ENCODE measurements at places on chromosomes 3 and 15.

DNA sequence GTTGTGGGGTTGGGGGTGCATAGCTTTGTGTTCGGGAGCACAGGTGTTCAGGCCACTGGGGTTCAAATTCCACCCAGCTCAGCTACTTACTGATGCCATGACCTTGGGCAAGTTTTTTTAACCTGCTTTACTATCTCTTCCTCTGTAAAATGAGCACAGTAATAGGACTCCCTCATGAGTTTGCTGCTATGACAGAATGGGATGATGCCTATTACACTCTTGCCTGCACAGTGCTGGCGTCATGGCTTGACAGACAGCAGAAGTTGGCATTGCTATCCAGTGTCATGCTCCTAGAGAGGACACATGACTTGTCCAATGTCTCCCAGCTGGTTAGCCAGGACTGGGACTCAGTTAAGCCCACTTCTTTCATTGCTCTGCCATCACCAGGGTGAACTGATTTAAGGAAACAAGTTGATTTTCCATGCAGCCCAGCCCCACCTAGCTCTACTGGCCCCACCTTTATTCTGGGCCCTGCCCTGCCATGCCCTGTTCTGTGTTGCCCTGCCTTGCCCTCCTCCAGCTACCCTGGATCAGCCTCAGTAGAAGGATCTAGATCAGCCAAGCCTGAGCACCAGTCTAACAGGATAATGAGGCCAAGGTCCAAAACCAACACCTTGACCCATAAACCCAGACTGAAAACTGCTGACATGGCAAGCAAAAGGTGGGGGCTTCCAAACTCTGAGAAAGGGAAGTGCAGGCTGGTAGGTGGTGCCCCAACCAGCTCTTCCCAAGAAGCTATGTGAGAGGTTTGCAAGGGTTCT is 155.8 kb upstream of the ATP11B start:
- no peak for DNase-seq

DNA sequence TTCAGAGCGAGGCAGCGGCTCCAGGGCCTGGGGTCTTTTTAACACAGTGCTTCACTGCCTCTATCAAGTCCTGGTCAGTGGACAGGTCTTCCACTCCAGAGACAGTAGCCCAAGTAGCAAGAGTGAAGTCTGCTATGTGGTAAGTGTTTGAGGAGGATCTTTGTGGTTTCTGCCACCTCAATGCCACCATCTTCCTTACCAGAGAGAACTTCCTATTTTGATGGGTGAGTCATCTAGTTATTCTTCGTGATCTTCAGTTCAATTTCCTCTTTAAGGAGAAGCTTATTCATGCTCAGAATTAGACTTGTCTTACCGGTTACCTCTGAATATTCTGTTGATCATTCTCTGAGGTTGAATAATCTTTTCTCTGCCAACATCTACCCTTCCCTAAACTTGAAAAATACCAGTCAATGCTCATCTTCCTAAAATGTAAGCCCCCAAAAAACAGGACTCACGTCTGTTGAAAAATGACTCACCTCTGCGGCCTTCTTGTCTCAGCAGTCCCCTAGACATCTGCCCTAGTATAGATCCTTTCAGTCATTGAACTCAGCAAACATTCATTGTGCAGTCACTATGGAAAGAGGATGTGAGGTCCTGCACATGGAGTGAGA is 32.2 kb upstream of the BCL6 start:
- no peak for DNase-seq

- DNase-seq = no peak
These were observed 179.0 kb downstream of the P3H2 start for GRCh38 chr3:189941679-189942078.

DNA sequence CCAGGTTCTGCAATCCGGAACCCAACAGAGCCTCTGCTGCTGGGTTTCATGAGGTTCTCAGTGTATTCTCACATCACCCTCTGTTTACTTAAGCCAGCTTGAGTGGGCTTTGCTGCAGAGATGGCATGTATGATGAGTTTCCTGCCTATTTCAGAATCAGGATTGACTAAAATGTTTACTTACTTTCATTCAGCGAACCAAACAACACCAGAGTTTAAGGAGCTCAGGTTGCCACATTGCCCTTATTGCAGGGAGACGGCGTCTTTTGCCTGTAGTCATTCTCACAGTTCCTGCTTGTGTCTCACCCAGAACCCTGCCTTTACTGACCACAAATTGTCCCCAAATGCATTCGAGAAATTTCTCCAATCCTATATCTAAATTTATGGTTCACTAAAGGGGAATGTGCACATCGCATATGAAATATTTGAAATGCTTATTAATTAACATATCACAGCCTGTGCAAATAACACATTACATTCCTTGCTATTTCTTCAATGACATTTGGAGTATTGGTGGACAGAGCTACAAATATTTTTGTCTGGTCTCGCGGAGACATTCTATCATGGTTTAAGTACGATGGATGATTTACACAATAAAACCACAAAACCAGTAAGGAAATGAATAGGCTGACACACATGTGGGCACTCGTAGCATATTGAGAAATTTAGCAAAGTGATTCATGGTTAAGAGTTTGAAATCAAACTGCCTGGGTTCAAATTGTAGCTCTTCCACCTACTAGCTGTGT is 377.2 kb upstream of the CFAP20DC start:
- DNase-seq = no peak

DNA sequence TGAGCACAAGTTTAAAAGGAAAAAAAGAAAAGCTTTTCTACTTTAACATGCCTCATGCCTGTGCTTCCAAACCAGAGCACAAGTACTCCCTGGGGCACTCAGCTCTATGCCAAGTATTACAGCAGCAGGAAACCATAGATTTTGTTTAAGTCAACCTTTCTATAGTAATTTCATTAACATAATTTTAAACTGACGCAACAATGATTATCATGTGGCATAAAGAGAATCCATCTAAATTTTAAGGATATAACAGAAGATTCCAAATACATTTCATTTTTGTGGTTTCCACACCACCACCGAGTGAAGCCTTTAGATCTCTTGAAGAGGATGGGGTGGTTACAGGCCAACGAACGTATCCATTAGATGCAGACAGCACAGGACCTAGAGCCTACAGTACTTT is 112.1 kb downstream of the TNIK start:
- DNase-seq = no peak

GRCh38 chr3:51679777-51680176 is 8.7 kb downstream of the TEX264 start:
- DNase-seq = no peak

- DNase-seq = no peak
These were observed 29.5 kb upstream of the ZNF774 start for GRCh38 chr15:90322538-90322937.

- no peak for DNase-seq
These were observed 533.4 kb downstream of the NTRK3 start for GRCh38 chr15:87722941-87723691.

DNA sequence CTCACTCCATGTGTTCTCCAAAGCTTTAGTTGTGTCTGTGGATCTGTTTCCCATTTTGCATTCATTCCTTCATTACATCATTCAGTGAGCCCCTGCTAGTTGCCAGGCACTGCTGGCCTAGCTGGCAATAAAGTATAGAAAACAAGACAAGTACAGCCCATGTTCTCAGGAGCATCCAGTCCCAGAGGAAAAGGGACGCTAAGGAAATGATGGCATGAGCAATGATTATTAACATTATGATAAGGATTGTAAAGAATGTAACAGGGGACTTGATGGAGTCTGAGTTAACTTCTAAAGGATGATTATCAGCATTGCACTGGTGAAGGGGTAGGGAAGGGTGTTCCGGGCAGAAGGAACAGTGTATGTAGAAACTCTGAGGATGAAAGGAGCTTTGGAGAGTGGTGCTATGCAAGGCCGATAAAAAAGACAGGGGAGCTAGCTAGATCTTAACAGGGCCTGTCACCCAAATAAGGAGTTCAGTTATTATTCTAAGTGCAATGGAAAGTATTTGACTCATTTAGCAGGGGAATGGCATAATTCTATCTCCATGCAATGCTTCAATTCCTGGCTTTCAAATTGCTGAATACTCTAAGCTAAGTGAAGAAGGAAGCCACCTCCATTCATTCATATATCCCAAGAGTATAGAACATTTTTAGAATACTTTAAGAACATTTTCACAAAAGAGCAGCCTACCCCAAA is 258.2 kb upstream of the STT3B start:
- no peak for DNase-seq

DNA sequence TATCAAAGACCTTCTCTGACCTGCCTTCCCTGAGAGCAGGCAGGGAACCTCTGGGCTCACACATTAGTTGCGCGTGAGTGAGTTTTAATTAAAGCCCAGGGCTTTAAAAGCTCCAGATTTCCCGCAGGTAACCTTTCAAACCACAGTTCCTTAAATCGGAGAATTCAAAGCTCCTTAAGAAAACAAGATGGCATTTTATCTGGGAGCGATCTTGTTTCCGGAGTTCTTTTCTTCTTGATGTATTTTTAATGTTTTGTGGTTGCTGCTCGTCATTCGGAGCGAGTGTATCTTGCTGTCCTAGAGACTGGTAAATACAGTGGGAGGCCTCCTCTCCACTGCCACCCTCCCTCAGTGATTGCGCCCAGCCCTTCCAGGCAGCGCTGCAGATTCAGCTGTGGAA is 284.3 kb downstream of the CLSTN2 start:
- no peak for DNase-seq

GRCh38 chr3:13561967-13562366 is 13.0 kb downstream of the FBLN2 start:
- no peak for DNase-seq

- DNase-seq = no peak
These were observed 14.0 kb downstream of the CLDN16 start for GRCh38 chr3:190401963-190402362.

DNA sequence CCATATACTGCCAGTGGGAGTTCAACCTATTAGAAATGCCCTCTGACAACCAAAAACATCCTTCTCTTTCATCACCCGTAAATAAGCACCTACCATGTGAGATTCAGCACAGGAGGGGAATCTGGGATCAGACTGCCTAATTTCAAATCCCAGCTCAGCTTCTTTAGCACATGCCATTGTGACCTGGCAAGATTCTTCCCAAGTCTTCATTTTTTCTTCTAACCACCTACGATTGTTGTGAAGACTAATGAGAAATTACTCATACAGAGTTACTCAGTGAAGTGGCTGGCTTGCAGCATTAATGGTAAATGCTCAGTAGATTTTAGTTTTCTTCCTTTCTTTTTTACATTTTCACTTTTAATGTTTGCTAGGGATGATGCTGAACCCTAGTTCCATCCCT is 176.7 kb downstream of the PDZRN3 start:
- no peak for DNase-seq
